GM12878 (cell line): ENCODE measurements at places on chromosomes 2 and 18. TPM values are rescaled to one million over a fixed set of nuclear protein-coding genes. Genes with fewer than 3 reads are reported as not detected.
A peak's percentile ranks its signal among the peaks of the same experiment; 100 is the strongest.

DNA sequence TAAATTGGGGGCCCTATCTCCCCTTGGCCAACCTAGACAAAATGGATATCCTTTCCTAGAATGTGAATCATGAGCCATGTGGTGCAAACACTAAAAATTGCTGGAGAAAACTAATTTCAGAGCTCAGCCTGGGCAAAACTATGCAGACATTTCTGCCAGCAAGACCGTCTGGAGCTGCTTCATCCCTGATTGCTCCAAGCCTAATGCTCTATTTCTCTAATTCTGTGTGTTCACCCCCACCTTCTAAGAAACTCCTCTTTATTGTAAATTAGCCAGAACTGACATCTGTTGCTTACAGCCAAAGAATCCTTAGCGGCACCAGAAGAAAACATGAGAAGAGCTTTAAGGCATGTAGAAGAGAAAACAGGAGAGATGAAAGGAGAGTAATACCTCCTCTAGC is 337.7 kb upstream of the CHAC2 start:
- no peak for DNase-seq

DNA sequence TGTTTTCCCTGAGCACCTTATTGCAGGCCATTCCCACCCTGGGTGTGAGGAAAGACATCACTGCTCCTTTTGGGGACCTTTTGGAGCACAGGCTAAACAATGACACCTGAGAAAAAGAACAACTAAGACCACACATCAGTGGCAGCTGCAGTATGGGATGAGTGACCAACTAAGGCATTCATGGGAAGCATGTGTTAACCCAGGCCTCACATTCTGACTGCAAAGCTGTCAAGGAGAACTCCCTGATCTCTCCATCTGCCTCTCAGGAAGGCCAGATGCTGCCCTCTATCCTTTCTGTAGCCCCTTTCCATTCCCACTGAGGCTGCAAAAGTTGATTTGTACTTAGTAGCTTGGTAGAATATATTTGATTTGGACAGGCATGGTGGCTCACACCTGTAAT is 277.7 kb upstream of the FBXO11 start:
- no peak for DNase-seq

GRCh38 chr2:2633017-2633416 is 301.9 kb upstream of the MYT1L start:
- no peak for DNase-seq

The CAPN14 gene
- total RNA-seq: 1.3 and 1.5 TPM in 2 replicates

- no peak for DNase-seq
Observed at GRCh38 chr2:84865181-84865783, 15.6 kb downstream of the TRABD2A start.

- no peak for DNase-seq
Observed at GRCh38 chr2:129400826-129401225, 578.6 kb upstream of the RAB6C start.

The NYAP2 gene
- not detected in 2 replicates for total RNA-seq

DNA sequence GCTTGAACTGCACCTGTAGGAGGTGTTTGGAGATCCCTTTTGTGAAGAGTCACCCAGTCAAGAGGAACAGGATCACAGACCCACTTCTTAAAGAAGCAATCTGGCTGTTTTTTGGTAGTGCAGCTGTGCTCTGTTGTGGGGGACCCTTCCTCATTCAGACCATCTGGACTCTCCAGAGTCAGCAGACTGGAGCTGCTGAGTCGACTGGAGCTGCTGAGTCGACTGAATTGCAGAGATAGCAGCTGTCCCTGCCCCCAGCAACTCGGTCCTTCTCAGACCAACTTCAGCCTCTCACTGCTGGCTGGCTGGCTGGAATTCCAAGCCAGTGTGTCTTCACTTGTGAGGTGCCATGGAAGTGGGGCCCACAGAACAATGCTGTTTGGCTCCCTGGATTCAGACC is 56.8 kb downstream of the GTF3C3 start:
- no peak for DNase-seq

The MEX3C gene
- 27.5 and 28.3 TPM in 2 replicates for total RNA-seq

- DNase-seq: no peak
Observed at GRCh38 chr2:44335806-44336538, 25.3 kb downstream of the PREPL start.

- DNase-seq: no peak
Observed at GRCh38 chr2:20647211-20647610, 3.7 kb downstream of the HS1BP3 start.

The FOXD4L1 gene
- total RNA-seq: 0.16 TPM in 1 of 2 replicates, not detected in the other

DNA sequence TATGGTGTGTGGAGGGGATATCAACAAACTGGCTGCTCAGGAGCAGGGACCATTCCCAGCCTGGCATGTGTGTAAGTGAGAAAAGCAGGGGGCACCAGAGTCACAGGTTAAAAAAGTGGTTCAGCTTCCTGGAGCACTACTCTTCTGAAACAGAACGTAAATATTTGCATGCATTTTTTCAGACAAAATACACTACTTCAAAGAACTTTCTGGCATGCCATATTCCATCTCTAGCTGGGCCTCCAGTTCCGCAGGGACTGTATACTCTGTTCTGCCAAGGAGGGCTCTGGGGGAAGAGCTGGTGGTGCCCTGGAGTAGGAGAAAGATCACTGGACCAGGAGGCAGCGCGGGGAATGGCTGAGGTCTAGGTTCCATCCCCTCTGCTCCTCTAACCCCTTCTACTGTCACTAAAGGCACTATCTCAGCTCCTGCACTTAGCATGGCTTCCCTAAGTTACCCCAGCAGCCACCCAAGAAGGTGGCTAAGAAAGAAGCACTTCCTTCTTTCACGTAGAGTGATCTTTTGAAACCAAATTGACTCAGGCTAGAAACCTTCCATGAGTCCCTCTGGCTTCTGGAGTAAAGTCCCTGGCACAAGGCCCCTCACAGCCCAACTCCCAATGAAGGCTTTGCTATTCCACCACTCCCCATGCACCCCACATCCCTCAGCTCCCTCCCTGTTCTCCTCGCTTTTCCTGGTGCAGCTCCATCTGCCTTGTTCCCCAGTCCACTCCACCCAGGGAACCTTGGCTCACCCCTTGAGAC is 57.6 kb upstream of the CABLES1 start:
- no peak for DNase-seq

- DNase-seq: peak; percentile 2
Observed at GRCh38 chr18:51537487-51537886, 340.0 kb upstream of the MEX3C start.

GRCh38 chr2:237333748-237334147 is 80.2 kb downstream of the COL6A3 start:
- no peak for DNase-seq
